NCI-H1092 (cell line): ENCODE measurements at places on chromosomes 7 and 10.

DNA sequence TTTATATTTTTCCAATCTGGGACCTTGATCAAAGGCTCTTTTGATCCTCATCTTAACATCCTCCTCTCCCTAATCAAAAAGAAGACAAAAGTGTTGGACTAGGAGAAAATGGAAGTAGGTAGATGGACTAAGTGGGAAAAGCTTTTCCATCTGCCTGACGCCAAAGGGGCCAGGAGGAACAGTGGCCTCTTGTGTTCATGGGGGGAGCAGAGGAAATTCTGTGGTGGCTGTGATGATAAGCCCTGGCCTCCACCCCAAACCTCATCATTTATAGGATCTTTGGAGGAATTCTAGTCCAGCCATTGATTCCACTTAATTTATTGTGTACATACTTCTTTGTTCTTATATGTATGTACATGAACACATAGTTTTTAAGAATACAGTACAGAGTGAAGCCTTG, 21.7 kb downstream of the ZNF365 start:
- DNase-seq: no peak

- no peak for DNase-seq
These were observed 265.9 kb upstream of the ZMIZ1 start for GRCh38 chr10:78802866-78803265.

DNA sequence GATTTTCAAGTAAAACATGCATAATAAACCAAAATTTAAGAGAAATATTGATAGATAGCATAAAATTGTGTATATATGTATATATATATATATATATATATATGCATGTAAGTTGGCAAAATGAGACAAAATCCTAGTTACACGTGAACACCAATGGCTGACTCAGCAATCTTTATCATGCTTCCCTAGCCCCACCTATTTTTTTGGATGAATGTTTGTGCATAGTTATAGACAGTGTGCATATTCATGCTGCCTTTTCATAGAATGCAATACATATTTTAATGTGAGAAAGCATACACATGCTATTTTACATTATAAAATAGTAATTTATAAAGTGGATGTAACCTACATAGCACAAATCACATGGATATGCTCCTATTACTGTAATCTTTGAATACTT, 230.3 kb downstream of the SH2D4B start:
- no peak for DNase-seq

DNA sequence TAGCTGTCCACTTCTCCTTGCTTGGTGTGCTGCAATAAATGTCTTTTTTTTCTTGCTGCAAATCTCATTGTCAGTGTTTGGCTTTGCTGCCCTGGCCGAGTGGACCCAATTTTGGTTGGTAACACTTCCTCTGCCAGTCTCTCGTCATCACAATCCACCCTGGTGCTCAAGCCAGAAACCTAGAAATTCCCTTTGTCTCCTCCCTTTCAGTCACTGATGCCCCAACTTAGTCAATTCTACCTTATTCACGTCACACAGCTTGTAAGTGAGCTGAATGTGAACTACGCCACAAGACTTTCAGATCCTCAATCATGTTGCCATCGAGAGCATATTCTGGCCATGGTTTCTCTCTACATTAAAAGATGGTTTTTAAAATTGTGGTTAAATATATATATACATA, 13.0 kb upstream of the FRA10AC1 start:
- no peak for DNase-seq

- no peak for DNase-seq
These were observed 817.3 kb downstream of the LRMDA start for GRCh38 chr10:76248649-76249200.

DNA sequence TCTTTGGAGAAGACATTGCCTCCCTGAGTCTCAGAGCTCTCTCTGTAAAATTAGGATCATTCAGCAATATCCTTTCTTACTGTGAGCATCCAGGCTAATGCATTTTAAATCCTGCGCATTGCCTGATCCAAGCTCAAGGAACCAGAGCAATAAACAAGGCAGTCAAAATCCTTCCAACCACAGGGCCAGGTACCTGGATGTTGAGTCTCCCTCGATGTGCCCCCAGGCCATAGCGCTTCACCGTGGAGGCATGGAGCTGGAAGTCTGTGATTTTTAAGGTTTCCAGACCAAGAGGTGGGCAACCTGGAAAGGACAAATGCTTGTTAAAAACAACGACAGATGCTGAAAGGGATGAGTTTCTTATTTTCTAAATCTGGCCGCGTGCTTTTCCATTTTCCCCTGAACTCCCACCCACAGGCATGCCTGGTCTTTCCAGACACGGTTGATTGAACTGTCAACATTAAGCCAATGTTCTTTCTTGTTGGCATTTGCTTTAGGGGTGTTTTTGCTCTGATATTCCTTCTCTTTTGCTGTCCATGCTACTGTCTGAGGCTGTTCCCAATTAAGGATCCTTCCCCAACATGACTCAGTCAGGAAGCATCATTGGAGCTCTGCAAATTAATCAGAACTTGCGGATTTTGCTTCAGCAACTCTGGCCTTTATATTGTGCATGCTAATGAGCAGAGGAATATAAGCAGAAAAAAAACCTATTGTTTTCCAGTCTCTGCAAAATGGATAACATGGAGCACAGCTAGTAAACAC, 29.0 kb downstream of the CPXM2 start:
- DNase-seq: no peak
